ENCODE measurements at places on chromosomes 2 and 18. TPM values are rescaled to one million over a fixed set of nuclear protein-coding genes. Genes with fewer than 3 reads are reported as not detected.

Gene TUBB8B
- total RNA-seq = 0.24 TPM

Gene SLC4A5
- total RNA-seq = 0.24 TPM

Gene HOXD9
- not detected for total RNA-seq

Gene SKOR2
- total RNA-seq = not detected

Gene MSTN
- not detected for total RNA-seq

Gene RAB27B
- total RNA-seq = 33.5 TPM

All from tracheal epithelial cell (primary cell).